ENCODE measurements at places on chromosomes 7 and 10.
A peak's percentile ranks its signal among the peaks of the same experiment; 100 is the strongest.

DNA sequence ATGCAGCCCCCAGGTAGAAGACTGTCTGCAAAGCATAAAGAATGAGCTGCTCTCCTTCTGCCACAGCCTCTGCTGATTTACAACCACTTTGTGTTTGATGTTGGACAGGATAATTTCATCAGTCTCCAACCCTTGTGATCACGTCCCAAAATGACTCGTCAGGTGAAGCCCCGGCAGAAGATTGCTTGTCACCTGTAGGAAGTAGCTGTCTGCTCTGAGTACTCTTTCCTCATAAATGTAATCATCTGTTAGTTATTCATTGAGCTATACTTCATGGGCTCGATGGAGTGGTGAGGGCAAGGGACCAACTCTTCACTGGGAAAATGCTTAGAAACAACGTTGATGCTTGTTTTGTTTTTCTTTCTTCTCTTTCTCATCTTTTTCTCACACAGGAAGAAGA is 290.9 kb upstream of the SP8 start:
- no peak for DNase-seq

- peak; percentile 19 for DNase-seq
Observed at GRCh38 chr10:131695496-131696165, 205.2 kb upstream of the PPP2R2D start.

DNA sequence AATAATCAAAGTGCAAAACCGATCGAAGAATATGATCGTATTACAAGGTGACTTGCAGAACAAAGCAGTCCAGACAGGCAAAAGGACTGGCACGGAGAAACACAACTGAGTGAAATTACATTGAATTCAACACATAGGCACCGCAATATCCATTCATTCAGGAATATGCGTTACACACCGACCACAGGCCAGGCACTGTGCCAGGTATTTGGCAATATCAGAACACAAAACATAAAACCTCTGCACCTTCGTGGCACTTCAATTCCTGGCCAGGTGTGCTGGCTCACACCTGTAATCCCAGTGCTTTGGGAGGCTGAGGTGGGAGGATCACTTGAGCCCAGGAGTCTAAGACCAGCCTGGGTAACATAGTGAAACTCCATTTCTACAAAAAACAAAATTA is 187.9 kb downstream of the DIP2C start:
- no peak for DNase-seq

DNA sequence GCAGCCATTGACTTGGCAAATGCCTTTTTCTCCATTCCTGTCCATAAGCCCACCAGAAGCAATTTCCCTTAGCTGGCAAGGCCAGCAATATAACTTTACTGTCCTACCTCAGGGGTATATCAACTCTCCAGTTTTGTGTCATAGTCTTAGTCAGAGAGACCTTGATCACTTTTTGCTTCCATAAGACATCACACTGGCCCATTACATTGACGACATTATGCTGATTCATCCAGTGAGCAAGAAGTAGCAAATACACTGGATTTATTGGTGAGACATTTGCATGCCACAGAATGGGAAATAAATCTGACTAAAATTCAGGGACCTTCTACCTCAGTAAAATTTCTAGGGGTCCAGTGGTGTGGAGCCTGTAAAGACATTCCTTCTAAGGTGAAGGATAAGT is 649.7 kb upstream of the ANKRD30A start:
- DNase-seq: no peak

GRCh38 chr10:293636-294035 is 158.4 kb downstream of the ZMYND11 start:
- no peak for DNase-seq

DNA sequence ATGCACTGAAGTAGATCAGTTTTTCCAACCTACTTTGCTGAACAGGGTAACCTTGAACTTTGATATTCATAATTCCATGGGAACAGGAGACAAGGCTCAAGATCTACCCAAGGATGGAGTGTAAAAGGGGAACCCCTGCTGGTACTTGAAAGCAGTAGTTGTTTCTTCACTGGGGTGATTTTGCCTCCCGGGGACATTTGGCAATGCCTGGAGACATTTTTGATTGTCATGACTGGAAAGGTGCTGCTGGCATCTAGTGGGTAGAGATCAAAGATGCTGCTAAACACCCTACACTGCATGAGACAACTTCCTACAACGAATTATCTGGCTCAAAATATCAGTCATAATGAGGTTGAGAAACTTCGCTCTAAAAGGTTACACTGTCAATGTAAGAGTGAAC is 214.8 kb upstream of the CTBP2 start:
- DNase-seq: no peak

GRCh38 chr7:2202361-2202761 is 30.4 kb downstream of the MAD1L1 start:
- no peak for DNase-seq

- no peak for DNase-seq
Observed at GRCh38 chr10:115980470-115980869, 292.5 kb downstream of the GFRA1 start.

- peak; percentile 49 for DNase-seq
Observed at GRCh38 chr10:124157271-124157681, 63.9 kb upstream of the CHST15 start.

- no peak for DNase-seq
Observed at GRCh38 chr10:14068601-14069250, 262.0 kb downstream of the FRMD4A start.

- DNase-seq: no peak
Observed at GRCh38 chr7:143978585-143978984, 21.5 kb upstream of the OR6B1 start.

DNA sequence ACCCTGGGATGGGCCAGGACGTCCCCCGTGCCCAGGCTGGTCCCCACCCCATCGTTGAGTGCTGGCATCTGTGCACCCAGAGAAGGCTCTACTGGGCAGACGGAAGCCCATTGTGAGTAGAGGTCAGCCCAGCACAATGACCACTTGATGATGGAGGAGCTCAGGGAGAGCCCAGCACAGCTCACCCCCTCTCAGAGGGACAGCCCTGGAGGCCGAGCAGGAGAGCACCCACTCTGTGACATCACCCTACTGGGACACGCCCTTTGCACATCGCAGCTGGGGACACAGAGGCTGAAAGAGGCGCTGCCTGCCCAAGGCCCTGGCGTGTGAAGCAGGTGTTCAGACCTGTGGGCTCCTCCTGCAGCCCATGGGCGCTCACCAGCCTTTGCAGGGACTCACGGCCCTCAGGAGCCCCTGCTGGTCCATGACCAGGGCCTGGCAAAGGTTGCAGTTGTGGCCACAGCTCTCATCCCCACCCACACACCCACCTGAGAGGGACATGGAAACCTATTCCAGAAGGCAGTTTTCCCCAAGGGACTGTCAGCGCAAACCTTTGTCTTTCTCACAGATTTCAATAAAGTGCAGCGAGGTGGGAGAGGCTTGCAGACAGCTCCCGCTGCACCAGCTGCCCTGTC is 67.2 kb upstream of the PPP2R2D start:
- DNase-seq: peak; percentile 9

DNA sequence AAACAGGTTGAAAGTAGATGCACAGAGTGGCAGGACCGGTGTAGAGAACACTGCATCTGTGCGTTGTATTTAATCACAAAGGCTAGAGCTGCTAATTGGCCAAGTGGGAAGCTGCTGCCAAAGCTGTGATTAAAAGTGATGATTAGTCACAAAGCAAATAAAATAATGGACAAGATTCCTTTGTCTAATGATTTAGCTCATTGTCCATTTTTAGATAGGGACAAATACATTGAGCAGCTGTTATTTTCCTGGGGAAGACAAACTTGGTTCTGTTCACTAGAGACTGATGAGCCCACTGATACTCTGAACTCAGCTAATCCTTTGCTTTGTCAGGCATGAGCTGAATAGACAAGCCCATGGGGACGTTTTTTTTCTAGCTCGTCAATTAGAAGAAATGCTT is 19.7 kb downstream of the UBE3C start:
- no peak for DNase-seq

GRCh38 chr7:79296553-79297320 is 156.7 kb downstream of the MAGI2 start:
- DNase-seq: no peak

All from right hindlimb (tissue), 1 donor.